ENCODE measurements at places on chromosomes 12 and 14.

- DNase-seq: no peak
Measured at GRCh38 chr14:96852823-96853422, 55.7 kb downstream of the VRK1 start.

DNA sequence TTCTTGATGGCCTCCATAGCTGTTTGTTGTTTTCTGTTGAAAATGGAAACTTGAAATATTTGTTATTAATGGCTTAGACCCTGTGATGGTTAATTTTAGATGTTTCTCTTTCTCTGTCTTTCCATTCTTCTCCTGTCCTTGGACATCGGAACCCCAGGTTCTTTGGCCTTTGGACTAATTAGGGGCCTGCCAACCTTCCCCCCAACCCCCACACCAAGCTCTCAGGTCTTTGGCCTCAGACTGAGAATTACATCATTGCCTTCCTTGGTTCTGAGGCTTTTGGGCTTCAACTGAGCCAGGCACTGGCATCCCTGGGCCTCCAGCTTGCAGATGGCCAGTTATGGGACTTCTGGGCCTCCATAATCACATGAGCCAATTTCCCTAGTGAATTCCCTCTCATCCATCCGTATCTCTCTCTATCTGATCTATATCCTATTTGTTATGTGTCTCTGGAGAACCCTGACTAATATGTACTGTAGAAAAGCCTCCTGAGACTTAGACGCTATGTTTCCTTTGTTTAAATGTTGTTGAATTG is 71.6 kb downstream of the FGD4 start:
- DNase-seq: no peak

- DNase-seq: no peak
Measured at GRCh38 chr12:103745962-103746361, 95.1 kb downstream of the NT5DC3 start.

- DNase-seq: no peak
Measured at GRCh38 chr14:41634286-41634685, 27.6 kb downstream of the LRFN5 start.

DNA sequence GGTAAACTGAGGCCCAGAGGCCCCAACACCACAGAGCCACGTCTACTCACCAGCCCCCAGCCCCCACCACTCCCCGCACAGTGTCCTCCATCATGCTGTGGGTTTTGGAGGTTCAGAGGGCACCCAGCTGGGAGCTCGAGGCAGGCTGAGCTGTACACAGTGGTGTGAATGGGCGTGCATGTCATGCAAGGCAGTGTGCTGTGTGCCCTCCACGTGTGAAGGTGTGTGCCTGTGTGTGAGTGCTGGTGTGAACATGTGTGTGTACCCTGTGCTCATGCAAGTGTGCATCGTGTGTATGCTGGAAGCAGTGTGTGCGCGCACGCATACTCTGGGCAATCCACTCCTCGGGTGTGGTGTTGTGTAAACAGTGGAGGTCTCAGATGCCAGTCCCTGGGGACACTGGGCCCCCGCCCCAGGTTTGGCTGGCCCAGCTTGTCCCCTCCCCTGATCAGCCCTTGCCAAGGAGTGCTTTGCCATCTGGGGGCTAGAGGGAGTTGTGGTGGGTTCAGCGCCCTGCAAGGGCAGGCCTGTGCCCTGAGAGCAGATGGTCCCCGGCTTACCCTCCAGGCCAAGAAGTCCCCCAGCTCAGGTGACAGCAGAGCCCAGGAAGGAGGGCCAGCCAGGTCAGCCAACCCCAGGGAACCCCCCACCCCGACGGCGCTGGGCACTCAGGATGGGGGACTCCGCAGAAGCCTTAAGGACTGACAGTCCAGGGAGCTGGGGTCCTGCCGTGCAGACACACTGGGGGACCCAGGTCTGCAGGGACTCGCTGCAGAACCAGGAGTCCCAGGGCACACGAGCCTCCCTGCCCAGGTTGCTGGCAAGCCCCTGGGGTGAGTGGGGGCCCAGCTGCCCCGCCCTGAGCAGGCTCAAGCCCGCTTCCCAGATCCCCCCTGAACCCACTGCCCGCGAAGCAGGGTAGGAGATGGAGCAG is 23.8 kb upstream of the GPR132 start:
- DNase-seq: no peak

DNA sequence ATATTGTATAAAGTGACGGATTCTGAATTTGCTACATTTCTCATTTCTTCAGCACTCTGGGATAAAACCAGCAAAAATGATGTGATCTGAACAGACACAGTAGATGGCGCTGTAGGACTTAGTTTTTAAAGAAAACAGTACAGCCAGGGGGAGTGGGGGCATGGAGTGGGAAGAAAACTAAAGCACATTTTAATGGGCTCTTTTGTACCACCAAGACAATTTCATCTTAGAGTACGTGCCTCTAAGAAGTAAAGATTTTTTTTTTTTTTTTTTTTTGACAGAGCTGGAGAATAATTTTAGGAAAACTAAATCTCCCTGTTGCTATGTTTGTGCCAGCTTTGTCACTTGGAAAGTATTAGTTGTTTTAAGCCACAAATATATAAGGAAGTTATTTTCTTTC is 124.4 kb downstream of the RAD51B start:
- peak; percentile 71 for DNase-seq

DNA sequence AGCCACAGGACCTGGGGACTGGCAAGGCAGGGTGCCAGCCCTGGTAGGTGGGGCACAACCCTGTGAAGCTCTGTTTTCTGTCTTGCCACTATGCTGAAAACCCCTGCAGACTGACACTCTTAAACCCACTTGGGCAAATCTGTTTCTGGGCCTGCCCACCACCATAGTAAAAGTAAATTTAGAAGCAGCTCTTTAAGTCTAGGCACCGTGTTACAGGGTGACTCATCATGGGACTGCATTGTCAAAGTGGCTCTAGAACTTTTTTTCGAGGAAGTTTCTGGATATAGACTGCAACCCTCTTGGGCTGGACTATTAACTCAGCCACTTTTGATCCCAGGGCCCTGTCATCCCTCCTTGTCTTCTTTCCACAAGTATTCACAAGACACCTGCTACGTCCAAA is 7.7 kb downstream of the TUNAR start:
- no peak for DNase-seq

DNA sequence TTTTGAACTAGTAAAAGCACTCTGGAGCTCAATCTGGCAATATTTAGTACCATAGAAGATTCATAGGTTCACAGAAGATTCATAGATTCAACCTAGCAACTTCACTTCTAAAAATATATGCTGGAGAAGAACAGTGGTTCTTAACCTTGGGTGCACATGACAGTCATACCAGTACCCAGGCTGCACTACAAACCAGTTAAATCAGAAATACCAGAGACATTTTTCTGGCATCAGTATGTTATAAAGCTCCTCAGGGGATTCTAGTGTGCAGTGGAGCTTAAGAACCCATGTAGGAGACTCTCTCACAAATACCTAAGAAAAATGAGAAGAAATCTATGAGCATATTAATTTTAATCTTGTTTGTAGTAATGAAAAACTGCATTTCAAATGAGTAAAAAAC is 46.6 kb downstream of the CNTN1 start:
- no peak for DNase-seq

GRCh38 chr12:102350070-102350469 is 130.3 kb downstream of the IGF1 start:
- no peak for DNase-seq

- no peak for DNase-seq
Measured at GRCh38 chr14:47148686-47149085, 497.1 kb upstream of the RPL10L start.

GRCh38 chr12:124705545-124706138 is 138.2 kb upstream of the NCOR2 start:
- peak; percentile 36 for DNase-seq

DNA sequence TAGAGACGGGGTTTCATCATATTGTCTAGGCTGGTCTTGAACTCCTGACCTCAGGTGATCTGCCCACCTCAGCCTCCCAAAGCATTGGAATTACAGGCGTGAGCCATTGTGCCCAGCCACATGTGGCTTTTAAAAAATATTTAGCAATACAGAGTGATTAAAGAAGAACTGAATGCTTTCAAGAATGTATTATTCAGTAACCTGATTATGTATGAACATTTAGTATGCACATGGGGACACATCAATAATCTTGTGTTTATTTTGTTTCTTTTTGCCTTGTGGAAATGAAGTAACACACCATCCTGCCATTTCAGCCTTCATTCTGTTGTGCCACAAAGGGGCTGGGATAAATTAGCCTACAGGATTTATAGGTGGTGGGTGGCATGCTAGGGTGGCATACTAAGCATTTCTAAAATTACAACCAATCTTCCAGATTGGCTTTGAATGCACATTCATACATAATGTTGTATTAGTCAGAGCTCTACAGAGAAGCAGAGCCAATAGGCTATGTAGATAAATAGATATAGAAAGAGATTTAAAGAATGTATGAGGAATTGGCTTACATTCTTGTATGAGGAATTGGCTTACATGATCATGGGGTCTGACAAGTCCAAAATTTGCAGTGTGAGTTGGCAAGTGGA is 25.5 kb upstream of the TXNRD1 start:
- DNase-seq: no peak

- no peak for DNase-seq
Measured at GRCh38 chr12:108604208-108604941, 6.5 kb upstream of the TMEM119 start.

DNA sequence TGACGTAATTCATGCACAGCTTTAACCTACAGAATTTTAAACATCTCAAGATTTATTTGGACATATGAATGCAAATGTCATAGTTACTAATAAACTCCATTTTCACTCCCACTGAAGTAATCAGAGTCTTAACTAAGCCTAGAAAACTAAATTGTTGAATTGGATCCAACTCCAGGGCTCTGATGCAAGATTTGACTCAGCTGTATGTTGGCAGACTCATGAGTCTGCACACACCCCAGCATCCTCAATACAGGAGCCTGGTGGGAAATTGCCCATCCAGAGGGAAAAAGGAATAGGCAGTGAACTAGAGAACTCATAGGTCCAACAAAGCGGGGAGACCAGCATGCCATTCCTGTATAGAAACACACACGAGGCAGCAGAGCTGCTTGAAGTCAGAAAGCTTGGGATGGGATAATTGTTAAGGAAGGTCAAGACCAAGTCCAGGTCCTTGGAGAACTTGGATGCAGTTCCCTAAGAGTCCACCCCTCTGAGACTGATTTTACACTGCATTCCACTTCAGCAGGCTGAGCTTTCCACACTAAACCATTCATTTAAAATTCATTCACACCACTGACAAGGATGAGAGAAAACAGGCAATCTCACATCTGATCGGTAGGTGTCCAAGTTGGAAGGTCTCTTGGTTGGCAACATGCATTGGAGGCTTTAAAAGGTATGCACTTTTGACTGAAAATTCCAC is 14.4 kb downstream of the TMTC1 start:
- DNase-seq: no peak

DNA sequence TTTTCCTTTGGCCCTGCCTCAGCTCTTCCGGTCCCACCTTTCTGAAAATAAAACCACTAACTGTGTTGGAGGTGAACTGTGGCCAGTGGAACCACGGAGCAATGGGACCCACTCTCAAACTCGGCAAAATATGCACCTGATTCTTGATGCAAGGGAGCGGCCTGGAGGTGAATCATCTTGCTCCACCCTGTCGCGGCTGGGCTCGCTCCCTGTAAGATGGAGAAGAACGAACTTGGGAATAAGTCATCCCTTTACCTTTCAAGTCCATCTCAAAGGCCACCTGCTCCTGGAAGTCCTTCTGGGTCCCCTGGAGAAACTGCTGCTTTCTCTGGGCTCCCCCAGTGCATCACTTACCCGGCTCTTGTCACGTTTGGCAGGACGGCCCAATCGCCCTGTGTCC is 309.9 kb downstream of the BCL11B start:
- no peak for DNase-seq

DNA sequence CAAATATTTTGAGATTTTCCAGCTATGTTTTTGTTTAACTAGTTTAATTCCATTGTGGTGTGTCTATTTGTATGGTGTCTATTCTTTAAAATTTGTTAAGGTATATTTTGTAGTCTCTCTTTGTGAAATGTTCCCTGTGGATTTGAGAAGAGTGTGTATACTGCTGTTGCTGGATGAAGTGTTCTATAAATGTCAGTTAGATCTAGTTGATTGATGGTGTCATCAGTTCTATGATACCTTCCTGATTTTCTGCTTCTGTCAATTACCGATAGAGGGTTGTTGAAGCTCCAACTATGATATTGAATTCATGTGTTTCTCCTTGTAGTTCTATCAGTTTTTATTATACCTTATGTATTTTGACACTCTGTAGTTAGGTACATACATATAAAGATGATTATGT is 53.1 kb downstream of the FUT8 start:
- no peak for DNase-seq

- DNase-seq: no peak
Measured at GRCh38 chr14:79820866-79821535, 390.3 kb downstream of the DIO2 start.

DNA sequence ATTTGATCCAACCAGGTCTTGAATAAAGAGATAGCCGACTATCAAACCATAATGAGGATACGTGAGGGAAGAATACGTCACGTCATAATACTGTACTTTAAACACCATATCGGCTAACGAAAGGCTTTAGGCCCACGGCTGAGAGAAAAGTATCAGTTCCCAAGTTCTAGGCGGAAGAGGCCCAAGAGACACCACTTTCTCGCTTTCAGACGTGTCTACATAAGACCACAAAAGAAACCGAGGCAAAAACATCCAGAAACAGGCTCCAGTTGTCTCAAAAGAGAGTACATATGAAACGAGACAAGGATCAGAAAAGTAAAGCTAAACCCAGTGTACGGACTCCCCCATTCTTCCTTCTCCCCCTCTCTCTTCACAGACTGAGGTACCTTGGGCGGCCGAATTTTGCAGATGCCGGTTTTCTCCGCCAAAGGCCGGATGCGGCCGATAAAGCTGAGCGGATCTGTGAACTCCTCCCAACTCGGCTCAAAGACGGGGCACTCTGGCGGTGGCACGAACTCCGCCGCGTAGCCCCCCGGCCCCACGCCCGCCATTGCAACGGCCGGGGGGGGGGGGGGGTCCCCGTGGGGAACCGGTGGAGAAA is 479 bp downstream of the KDM5A start:
- no peak for DNase-seq

DNA sequence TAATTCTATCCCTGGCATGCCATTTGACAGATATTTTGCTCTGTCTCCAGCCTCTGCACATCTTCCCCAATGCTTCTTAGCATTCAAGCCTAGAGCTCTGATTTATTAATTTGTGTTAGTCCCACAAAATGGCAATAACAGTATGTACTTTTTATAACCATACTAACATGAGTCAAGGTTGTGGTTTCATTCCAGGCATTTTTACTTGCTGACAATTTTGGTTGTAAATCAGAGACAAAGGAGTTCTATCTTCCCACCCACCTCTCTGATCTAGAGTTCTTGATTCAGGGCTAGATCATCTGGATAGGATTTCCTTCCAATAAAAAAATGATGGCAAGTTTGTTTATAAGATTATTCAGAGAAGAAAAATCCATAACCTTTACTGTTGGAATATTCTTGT is 18.5 kb upstream of the CISTR start:
- DNase-seq: no peak

- peak; percentile 80 for DNase-seq
Measured at GRCh38 chr14:42174357-42174756, 567.7 kb downstream of the LRFN5 start.

GRCh38 chr12:27446436-27446835 is at the start of gene SMCO2:
Gene SMCO2 (plus strand): TSS chr12:27446736. CDS start chr12:27470632, 23,896 bp downstream.
- DNase-seq: no peak

- DNase-seq: no peak
Measured at GRCh38 chr14:92407410-92407809, 84.4 kb downstream of the SLC24A4 start.
